Activated naive CD8-positive, alpha-beta T cell treated with anti-CD3 and anti-CD28 coated beads, Interleukin-2, amount 10 ng/mL, durations not matched to agents 7 days and 5 days (primary cell): ENCODE measurements at places on chromosomes 13 and 19.

DNA sequence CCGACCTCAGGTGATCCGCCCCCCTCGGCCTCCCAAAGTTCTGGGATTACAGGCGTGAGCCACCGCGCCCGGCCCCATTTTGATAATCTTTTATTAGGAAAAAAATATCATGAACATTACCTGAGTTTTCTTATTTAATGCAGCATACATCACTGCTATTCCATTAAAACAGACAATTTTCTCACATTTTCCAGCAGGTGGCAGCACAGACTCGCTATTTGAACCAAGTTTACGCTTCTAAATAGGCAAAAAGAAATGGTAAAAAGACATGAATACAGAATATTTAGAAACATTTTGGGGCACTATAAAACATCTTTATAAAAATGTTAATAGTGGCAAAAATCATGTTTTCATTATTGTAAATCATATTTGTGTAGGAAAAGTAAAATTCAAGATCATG is 903.1 kb downstream of the SLITRK6 start:
- DNase-seq: no peak

DNA sequence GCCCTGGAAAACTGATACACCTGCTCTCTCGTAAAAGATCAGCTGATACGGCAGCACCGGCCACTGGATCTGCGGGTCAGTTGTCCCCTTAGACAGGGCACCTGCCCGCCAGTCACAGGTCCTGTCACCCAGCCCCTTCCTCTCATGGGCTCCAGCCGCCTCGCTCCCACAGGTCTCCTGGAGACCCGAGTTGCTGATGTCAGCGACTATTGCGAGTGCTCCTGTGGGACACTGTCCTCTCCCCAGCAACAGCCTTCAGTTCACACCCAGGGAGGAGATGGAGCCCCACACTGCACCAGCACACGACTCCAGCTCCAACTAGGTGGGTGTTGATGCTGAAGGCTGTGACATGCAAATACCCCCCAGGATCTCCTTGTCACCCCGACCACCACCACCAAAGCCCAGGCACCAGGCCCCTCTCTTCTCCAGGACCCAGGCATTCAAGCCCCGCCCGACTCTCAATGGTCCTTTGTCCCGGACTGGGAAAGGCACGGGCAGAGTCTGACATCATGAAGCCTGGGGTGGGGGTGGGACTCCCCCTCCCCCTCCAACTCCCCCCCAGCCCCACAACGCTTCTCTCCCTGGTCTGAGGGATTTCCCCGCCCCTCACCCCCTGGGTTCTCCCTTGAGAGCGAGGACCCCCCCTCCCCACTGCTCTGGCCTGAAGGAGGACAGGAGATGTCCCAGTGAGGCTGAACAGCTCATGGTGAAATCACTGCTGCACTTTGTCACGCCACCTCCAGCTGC is 1.4 kb upstream of the MAG start:
- DNase-seq: no peak

DNA sequence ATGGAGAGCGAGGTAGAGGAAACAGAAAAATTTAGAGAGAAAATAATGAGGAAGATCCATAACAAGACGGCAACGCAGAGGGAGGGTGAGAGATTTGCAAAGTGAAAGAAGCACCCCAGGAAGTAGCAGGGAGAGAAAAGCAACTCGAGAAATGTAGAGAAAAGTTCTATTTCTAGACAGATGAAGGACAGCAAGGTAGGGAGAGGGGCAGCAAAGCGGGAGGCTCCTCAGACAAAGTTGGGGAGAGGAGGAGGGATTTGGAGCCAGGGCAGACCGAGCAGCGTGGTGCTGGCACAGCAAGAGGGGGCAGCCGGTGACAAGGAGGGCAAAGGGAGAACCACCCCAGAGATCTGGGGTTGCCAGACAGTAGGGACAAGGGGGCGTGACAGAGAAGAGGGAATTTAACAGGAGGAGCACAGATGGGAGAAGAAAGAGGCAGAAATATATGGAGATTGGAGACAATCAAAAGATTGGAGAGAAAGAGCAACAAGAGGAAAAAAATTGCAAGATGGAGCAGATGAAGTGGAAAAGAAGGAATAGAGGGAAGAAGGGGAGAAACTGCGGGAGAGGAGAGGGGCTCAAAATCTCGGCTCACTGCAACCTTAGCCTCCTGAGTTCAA is 989 bp downstream of the ZNF766 start:
- DNase-seq: peak; percentile 37

GRCh38 chr13:106145070-106145469 is 390.4 kb downstream of the EFNB2 start:
- DNase-seq: no peak

DNA sequence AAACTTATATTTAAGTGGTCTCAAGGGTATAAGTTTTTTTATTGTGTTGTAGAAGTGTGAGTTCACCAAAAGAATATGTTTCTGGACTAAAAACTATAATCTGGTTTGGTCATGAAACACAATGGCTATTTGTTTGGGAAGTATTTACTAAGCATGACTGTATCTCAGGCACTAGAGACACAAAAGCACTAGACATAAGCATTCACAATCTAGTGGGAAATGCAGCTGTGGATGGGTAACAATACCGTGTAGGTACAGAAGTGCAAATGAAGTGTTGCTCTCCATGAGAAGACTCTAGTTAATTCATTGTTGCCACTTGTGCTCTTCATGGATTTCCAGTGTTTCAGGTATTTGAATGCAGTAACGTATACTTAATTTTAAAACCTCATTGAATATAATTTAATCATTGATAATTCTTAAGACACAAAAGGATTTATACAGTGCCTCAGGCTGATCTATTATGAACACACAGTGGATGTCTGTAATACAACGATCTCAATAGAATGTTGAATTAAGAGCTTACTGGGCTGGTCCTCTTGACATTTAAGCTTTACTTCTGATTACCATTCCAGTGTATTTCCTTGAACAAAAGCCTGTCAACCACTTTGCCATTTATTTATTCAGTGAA is 50.9 kb downstream of the TPT1 start:
- no peak for DNase-seq

GRCh38 chr19:7582446-7582845 is 13.2 kb upstream of the CAMSAP3 start:
- no peak for DNase-seq

DNA sequence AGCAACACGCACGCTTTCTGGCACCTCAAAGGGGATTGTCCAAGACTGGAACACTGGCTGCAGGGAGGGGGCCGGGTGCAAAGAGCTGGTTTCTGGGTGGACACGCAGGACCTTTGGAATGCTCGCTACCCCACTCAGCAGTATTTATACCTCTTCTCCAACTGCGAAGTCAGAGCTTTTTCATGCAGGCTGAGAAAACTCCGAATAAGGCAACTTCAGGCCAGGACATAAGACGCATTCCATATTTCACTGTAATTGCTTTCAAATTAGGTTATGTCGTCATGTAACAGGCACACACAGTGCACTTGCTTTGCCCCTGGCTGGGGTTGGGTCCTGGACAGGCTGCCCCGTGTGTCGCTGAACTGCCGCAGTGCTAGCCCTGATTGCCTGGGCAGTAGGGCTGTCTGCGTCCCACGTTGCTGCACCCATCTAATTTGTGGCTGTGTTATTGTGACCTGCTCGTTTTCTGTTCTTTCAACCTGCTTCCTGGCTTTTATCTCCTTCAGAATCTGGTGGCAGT is 44.5 kb downstream of the ACTN4 start:
- DNase-seq: no peak

DNA sequence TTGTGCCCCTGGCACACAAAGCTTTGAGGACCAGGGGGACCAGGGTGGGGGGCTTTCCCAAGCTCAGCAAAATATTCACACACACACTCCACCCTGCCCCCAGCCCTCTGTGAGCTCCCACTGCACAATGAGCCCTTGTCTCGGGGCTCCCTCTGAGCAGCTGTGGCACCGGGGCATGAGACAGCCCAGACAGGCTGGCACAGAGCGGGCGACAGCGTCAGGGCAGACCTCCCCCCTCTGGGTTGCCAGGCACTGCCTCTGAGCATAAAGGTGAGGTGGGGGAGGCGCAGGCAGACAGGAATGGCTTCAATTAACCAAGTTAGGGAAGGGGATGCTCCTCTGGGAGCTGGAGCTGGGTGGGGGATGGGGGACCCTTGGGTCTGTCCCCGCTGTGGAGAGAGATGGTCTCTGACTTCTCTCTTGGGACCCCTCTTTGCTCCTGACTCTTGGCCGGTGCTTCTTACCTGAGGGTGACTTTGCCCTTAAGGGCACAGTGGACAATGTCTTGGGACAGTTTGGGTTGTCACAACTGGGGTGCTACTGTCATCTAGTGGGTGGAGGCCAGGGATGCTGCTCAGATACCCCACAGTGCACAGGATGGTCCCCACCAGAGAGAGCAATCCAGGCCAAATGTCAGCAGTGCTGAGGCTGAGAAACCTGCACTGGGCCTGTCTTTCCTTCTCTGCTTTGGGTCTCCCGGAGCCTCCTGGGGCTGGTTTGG is 30.3 kb downstream of the LYL1 start:
- DNase-seq: no peak

DNA sequence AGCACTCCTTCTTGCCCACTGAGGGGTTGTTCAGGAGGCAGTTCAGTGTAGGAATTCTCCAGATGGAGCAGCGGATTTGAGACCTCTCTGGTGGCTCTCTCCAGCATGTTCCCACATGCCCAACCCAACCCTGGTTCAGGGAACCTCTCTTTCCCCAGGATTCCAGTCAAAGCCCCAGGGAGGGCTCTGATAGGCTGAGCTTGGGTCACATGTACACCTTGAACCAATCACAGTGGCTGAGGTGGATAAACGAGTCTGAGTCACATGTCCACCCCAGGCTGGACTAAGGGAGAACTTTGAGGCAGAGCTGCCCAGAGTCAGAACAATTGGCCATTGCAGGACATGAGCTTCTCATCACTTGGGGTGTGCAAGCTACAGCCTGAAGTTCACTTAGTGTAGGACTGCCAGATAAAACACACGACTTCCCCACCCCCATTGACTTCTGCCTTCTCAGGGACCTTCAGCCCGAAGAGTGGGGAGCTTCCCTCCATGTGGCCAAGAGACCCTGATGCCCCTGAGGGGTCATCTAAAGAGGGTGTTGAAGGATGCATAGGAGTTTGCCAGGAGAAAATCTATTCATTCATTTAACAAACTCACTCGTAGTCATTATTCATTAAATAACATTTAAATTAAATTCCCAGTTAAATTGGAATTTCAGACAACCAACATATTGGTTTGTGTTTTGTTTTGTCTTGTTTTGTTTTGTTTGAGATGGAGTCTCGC is 4.0 kb upstream of the MAST3 start:
- no peak for DNase-seq

DNA sequence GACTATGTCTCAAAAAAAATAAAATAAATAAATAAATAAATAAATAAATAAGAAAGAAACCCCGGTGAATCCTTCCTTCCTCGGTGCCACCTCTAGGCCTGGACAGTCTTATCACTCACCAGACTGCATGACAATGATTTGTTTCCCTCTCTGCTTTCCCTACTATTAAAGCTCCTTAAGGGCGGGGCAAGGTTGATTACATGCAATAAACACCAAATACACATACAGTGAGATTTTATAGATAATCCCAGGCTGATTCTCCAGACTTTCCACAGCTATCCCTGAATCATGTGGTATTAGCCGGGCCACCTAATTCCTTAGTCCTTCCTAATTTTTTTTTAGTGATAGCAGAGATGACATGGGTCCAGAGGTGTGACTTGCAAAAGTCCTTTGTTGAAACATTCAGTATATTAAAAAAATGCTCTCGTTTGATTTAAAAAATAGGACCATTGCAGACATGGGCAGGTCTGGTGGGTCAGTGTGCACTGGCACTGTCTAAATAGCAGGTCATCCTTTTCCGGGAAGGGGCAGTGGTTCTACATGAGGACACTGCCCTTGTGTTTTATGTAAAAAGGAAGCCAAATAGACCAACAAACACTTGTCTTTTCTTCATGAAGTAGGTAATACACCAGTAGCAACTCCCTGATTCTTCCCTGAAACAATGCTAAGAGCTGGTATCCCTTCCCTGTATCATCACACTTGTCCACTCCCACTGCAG is 14.5 kb downstream of the EBPL start:
- no peak for DNase-seq

- DNase-seq: no peak
Measured at GRCh38 chr19:44476559-44477408, 23.5 kb downstream of the ZNF180 start.

DNA sequence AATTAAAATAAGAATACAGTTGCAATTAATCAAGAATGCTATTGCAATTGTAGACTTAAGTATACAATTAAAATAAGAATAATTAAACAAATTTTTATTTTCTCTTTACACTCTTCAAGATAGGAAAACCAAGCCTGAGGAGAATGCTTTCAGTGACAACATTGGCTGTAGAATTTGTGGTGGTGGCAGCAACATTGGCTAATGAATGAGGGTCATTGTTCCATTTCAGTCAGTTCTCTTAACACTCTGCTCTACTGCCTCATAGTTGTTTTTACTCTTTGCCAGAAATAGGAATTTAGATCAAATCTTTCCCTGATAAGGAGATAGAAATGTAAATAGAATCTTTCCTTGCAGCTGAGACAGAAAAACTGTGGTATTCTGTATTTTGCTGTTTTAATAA is 391.6 kb downstream of the PCDH20 start:
- no peak for DNase-seq

DNA sequence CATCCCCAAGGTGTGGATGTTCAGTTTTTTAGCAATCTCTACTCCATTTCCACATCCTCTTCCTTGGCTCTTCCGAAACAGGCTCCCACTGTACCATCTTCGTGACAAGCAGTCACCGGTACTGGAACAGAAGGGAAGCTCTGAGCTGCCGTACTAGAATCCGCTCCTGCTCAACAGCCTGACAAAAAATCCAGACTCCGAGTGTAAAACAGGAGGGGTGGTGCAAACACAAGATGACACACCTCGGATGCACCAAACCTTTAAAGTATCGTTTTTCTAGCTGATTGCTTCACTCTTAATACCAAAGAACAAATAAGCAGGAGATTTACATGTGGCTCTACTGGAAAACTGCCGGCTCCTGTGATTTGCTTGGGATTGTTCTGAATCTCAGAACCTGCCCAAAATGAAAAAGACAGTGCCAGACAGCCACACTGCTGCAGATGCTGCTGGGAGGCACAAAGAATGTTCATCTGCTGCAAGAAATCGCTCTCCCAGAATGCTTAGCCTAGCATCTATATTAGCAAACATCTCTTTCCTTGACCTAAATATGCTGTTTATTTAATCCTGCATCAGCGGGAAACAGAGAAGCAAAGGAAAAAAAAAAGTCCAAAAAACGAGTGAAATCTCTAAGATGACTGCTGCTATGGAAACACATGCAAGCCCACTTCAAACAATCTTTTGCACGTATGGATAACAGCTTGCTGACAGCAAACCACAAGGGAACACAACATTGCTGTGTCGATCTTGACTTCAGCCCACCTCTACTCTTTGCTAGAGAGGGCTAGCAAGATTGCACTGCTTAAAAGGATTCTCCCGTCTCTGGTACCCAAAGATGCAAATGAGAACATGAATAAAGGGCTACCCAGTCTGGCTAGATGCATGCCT is 38.0 kb upstream of the DOCK9 start:
- no peak for DNase-seq
